ENCODE measurements at places on chromosomes 12 and 14. TPM values are rescaled to one million over a fixed set of nuclear protein-coding genes. Genes with fewer than 3 reads are reported as not detected.

DNA sequence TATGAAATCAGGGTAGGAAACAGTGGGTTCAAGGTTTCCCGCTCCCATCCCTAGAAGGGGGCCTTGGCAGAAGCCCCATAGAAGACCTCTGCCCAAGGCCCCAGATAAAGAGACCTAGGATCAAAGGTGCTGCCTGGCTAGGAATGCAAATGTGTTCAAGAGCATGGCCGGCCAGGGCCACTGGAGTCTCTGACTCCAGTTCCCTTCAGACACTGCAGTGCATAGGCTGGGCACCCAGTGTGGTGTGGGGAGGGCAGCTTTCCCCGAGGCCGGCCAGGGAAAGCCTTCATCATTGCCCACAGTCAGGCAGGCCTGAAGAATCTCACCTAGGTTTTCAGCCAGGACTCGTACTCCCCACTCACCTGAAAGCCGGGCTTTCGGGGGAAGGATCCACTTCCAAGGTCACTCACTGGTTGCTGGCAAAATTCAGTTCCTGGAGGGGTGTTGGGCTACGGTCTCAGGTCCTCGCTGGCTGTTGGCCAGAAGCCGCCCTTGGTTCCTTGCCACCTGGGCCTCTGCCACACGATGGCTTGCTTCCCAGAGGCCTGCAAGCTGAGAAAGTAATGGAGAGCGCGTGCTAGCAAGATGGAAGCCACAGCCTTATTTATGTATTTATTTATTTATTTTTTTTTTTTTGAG is 9.7 kb upstream of the PEBP1 start:
- no peak for DNase-seq

Gene E2F7
- polyA plus RNA-seq = 3.6 TPM

- peak; percentile 78 for DNase-seq
Observed at GRCh38 chr12:92759634-92760268, 57.0 kb downstream of the PLEKHG7 start.

Gene FZD10
- polyA plus RNA-seq = not detected

- DNase-seq = no peak
Observed at GRCh38 chr14:72646861-72647528, 246.9 kb downstream of the DPF3 start.

- DNase-seq = no peak
Observed at GRCh38 chr12:64545081-64545382, 65.3 kb upstream of the RASSF3 start.

Gene PTGDR
- polyA plus RNA-seq = not detected

DNA sequence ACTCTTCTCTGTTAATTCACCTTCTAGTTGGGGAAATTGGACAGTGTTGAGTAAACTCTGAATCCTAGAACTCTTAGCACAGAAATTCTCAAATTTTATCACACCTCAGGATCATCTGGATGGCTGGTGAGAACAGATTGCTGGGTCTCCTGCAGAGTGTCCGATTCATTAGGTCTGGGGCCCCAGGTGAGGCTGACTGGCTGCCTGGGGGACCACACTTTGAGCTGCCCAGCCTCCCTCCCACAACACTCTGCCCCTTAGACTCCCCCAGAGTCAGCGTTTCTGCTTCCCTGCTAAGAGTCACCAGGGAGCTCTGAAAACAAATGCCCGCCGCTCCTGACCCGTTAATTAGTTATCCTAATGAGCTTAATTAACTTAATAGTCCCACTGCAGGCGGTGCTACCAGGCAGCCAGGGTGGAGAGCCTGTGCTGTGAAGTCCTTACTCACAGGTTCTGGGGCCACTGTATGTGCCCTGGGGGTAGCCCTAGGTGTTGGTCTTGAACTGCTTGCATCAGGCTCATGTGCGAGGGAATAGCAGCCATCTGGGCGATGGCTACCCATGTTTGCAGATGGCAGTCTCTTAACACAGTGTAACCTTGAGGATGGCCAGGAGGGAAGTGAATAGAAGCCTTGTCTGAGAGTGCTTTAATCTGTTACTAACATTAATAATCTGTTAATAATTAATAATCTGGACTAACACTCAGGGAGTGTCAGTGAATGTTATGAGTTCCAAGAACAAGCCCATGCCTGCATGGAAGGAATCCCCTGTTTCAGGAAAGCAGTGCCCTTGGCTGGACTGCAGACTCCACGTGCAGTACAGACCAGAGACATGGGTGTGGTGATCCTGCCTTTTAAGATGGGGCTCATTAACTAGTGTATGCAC is 35.6 kb downstream of the AACS start:
- DNase-seq = no peak

Gene NR4A1
- polyA plus RNA-seq = 18.6 TPM

DNA sequence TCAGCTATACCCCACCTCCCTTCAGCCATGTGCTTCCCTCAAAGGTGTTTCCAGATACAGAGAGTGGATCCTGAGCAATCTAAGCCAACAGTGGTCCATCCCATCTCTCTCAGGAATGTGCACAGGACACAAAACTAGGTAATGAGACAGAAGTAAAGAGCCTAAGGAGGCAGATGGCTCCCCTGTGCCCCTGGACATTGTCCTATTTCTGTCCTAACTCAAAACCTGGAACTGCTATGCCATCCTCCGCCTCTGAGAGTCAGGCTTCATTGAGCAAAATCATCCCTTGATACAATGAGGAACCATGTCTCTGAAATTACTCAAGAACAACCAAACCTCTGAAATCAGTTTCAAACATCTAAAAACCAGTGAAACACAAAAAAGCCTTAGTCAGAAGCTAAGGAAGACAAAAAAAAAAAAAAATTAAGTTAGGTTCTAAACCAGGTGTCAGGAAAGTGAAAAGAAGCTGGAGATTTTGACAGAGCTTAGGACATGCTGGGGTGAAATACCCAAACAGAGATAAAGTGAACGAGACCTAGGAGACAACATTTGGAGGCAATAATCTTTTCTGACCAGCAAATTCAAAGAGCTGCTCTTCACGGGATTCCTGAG is 200.3 kb upstream of the PLEKHG7 start:
- no peak for DNase-seq

Gene GPRC5A
- polyA plus RNA-seq = 230 TPM

GRCh38 chr12:80404629-80405028 is 39.4 kb upstream of the PTPRQ start:
- DNase-seq = no peak

Gene PAH
- polyA plus RNA-seq = not detected

DNA sequence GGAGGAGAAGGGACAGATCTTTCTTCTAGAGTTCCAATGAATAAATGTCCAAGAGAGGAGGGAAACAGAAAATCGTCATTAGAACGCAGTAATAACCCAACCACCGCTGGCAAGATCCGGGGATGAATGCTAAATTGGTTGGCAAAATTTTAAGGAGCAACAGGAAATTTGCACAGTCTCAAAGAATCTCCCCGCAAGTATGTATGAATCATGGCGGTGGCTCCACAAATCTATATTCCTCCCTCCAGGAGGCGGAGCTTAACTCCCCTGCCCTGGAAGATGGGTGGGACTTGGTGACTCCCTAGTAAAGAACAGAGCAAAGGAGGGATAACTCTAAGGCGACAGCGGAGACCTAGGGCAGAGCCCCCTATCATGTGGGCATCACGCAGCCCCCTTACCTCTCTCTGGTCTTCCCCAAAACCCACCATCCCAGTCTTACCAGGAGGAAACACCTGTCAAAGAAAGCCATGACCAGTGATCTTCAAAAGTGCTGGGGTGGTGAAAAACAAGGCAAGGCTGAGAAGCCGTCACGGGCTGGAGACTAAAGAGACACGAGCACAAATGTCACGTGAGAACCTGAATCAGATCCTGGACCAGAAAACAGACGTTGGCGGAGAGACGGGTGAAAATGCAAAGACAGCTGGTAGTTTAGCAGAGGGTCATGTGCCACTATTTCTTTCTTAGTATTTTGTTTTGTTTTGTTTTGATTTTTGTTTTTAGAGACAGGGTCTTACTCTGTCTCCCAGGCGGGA is 125.8 kb downstream of the NCOR2 start:
- peak; percentile 57 for DNase-seq

- no peak for DNase-seq
Observed at GRCh38 chr12:22100958-22101748, 55.1 kb downstream of the CMAS start.

Gene HNF1A
- polyA plus RNA-seq = not detected

DNA sequence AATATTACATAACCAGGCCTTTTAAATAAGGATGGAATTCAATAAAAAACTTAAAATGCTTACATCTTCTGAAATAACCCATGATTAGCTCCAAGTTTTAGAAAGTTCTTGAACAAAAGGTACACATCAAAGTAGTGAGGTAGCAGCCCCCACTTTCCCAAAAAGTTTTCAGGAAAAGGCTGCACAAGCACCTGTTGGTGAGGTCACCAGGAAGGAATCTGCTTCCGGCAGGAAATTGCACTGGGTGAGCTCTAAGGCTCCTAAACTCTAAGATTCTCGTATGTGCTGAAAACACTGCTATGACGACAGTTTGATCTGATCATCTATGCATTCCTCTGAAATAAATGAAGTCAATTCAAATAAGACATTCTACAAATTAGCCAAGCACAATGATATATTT is 34.3 kb upstream of the TTC7B start:
- DNase-seq = no peak

DNA sequence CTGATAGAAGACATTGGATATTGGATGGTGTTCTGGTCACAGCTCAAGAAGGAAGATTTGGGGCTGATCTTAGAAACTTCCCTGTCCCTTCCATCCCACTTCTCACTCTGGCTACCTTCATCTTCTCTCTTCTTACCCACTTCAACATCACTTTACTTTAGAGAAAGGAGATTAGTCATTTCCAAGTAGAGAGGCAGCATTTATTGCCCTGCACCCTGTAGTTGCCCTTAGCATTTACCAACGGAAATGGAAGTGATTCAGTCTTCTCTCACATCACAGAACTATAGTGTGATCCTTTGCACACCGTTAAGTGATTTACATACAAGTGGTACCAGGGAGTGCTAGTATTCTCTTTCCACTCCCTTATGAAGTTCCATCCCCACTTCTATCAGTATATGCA is 52.4 kb downstream of the PHLDA1 start:
- DNase-seq = no peak

Gene KRT86
- 1.5 TPM for polyA plus RNA-seq

GRCh38 chr12:24597580-24597979 is 351.3 kb downstream of the BCAT1 start:
- DNase-seq = no peak

DNA sequence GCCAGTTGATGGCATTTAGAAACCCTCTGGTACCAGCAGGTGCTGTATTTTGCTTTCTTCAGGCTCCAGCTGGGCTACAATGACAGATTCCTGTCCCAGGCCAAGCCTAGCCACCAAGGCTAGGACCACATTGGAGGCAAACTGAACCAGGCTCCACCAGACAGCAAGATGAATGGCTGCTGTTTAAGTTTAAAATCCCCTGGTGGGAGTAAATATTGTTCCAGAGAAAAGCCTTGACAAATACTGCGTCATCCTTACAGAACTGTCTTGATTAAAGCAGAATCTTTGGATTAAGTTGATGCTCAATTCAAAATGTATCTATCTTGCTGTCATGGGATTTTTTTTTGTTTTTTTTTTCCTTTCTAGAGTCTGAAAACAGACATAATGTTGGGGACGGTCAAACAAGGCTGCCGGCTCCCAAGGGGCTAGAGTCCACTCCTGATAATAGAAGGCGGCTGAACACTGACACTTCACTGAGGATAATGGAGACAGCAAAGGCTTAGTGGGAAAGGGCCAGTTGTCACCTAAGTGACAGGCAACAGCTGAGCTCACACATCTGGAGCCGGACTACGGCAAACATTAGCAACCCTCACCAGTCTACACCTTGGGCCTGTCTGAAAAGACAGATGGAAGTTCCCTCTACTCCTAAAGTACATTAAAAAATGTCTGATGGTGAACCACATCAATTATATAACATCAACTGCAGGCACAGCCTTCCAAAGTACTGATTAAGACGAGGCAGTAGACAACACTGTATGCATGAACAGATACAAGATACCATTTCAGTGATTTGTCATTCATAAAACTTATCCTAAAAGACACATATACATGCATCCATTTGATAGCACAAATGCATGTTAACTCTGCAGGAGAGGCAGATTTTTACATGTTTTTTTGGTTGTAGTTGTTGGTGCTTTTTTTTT is 1.7 kb downstream of the PRICKLE1 start:
- no peak for DNase-seq

Gene TSPAN19
- not detected for polyA plus RNA-seq

DNA sequence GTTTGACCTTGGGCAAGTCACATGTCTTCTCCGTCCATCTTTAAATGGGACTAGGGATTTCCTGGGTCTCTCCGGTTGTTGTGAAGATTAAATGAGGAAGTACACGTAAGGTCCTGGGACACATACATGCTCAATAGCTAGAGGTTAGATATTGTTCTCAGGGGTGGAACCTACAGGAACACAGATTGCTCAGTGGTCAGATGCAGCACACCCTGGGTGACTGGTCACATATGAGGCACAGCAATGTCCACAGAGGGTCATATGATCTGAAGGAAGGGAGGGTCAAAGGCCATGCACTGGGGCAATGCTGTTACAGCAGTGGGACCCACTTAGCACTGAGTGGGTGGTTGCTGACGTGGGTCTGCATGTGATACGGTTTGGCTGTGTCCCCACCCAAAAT is 11.4 kb upstream of the SLC8B1 start:
- no peak for DNase-seq

- no peak for DNase-seq
Observed at GRCh38 chr12:98127336-98127679, 388.1 kb upstream of the TMPO start.

DNA sequence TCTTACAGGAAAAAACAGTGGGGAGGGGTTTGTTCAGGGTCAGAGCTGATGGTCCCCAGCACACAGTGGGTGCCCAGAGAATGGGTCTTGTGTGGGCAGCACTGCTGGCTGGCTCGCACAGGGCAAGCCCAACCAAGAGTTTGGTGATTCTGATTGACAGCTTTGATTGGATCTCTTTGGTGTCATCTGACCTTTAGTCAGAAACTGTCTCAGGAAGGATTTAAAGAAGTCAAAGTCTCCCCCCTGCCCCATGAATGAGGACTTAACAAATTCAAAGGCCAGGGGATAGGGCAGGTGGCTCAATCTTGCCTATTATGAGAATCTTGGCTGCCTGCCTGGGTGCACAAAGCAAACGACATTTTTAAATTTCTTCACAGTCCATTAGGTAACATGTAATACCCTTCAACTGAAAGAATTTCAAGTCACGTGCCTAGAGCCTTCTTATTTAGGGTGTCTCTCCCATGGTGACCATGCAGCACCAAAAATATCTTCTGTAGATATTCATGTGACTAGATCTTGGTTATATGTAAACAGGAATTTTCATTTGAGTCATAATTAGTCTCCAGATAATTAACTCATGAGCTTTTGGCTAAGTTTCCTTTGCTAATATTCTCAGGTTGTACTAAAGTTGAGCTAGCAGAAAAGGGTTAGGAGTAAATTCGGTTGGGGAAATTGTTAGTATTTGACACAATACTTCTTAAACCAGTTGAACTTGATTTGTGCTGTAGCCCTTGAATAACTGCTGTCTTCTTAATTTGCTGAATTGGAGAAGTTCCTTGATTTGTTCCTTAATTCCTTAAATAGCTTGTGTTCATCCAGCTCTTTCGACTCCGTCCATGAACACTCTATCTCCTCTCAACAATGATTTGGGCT is 54.5 kb upstream of the HECTD1 start:
- no peak for DNase-seq

All from BJ (cell line).